ENCODE measurements at places on chromosomes 11 and 22.

DNA sequence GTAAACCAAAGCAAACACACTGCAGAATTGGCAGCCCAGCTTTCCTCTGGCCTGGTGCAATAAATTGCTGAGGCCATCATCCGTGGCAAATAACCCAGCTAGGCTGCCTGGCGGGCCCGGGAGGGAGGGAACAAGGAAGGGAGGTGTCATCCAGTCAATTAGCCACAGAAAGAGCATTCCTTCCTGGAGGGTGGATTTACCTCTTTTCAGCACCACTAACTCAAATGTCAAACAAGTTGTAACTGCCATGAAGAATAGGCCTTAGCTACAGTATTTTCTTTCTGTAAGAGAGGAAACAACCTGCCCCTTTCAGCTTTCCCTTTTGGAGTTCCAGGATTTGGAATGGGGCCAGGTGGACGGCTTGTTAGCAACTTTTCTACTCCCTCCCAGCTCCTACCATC, 163.8 kb upstream of the BDNF start:
- DNase-seq, result no peak

DNA sequence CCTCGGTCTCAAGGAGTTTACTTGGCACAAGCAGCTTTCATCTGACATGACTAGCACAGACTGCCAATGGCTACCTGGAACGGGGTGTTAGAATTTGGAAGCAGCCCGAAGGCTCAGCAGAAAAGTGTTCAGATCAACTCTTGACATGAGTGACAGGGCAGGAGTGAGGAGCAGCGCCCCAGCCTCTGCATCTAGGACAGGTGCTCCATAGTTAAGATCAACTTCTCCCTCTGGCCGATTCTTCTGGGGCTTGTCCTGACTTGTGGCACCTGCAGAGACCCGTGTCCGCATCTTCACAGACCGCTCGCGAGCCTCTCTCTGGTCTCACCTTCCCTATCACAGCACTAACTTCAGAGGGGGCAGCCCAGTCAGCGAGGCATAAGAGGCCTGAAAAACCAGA, 42.5 kb upstream of the CHKA start:
- no peak for DNase-seq

GRCh38 chr22:38032681-38033521, 24.3 kb upstream of the PICK1 start:
- no peak for DNase-seq

- DNase-seq, result no peak
Measured at GRCh38 chr11:106001304-106002012, 20.6 kb downstream of the MSANTD4 start.

GRCh38 chr11:14977101-14977880, 5.1 kb upstream of the CALCA start:
- no peak for DNase-seq
